ENCODE measurements at places on chromosomes 1 and 21.
A peak's percentile ranks its signal among the peaks of the same experiment; 100 is the strongest.

DNA sequence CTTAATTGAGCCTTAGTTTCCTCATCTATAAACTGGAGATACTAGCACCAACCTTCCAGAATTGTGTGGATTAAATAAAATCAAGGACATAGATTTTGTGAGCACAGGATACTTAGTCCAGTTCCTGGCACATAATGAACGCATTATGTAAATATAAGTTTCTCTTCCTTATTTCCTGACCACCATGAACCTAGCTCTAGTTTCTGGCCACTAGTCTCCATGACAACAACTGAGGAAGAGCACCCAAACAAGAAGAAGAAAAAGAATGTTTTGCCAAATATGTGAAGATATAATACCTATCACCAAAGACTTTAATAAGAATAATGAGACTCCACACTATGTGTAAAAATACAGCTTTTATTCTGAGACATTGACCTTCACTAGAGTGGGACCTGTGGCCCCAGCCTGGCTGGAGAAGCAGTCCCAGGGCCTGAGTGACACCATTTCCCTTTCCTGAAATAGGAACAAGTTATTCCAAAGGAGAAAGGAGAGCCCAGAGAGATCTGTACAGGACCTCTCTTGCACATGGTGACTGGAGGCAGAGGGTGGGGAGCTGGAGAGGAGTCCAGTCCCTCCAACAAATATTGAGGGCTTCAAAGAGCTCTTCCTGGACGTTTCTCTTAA lies 940 bp upstream of the USF1 start:
- DNase-seq, result no peak

- no peak for DNase-seq
These were observed 2.3 kb downstream of the VPS26C start for GRCh38 chr21:37264808-37265207.

GRCh38 chr1:22710701-22711049 lies at the start of gene EPHB2:
EPHB2 (plus strand) TSS chr1:22710839; CDS start chr1:22710983, 144 bp downstream.
- DNase-seq, result no peak

DNA sequence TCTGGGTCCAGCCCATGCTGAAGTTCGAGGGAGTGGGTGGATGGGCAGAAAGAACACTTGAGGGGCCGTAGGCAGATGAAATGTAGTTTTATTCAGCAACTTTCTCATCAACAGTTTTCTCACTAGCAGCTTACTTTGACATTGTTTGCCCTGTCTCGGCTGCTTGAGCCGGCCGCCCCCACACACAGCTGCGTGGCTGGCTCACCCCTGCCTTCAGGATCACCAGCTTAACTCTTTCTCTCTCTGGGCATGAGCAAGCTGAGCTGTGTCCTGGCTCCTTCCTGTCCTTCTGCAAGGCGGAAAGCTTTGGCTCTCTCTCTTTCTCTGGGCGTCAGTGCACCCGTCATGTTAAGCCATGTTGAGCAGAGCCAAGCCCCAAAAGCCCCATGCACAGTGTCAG lies 104.4 kb upstream of the GNG12 start:
- no peak for DNase-seq

GRCh38 chr1:94926915-94927404 lies at the start of gene CNN3:
CNN3 (minus strand) TSS chr1:94927110; CDS start chr1:94926894, 216 bp downstream.
- peak; percentile 52 for DNase-seq

- no peak for DNase-seq
These were observed 31.6 kb downstream of the PTGS2 start for GRCh38 chr1:186648613-186649012.

GRCh38 chr1:90198616-90199332 lies 203.9 kb downstream of the ZNF326 start:
- DNase-seq, result no peak

DNA sequence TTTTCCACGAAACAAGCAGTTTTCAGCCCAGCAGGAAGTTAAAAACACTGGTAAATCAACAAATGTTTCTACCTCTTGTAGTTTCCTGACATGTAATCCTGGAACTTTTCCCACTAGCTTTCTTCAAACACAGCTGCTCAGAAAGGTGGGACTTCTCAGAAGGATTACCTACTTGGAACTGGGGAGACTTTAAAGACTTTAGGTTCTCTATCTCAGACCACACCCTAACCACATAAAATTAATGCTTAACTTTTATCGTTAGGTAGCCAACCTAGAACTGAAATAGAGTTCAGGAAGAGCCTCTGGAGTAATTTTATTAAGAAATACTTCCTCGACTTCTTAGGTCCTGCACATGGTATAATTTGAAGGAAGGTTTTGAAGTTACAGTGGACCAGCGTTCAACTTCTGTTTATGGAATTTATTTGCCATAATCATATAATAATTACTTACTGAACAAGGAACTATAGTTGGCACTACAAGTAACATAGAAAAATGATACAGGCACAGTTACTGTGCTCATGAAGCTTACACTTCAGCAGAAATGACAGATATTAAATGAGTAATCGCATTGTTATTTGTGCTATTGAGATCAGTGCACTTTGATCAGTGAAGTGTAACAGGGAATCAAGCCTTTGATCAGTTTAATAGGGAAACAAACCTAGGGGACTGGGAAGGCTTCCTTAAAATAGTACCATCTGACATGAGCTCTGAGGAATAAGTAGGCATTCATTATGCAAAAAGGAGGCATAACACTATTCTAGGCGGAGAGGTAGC lies at the start of gene BCL2L15:
BCL2L15 (minus strand) TSS at position 180 of the 774 bp plus-strand sequence. CDS start 206 bp downstream, outside the sequence.
- no peak for DNase-seq

DNA sequence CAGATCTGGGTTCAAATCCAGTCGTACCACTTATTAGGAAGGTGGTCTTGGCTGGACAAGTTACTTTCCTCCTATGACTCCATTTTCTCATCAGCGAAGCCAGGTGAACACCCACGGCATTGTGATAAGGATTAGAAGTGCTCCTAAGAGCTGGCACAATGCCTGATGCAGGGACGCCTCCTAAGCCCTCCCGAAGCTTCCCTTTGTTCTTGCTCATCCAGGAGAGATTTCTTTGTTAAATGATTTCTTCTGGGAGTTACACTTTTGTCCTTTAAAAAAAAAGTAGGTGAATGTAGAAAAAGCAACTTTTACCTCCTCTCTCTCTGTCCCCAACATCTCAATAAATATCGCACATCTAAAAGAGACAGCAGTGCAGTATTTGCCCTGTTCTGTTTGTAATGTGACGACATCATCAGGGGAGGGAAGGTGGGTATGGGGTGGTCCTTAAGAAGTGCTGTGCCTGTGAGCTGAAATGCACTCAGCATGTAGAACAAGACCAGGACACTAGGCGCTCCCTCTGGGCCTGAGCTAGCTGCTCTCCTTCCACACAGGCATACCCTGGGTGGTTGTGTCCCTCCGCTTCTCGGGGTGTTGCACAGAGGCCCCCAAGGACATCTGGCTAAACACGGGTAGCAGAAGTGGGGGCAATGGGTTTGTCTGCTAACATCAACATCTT lies 43.9 kb downstream of the SUSD4 start:
- DNase-seq, result no peak

GRCh38 chr1:225770561-225771248 lies 6.9 kb upstream of the SRP9 start:
- no peak for DNase-seq

DNA sequence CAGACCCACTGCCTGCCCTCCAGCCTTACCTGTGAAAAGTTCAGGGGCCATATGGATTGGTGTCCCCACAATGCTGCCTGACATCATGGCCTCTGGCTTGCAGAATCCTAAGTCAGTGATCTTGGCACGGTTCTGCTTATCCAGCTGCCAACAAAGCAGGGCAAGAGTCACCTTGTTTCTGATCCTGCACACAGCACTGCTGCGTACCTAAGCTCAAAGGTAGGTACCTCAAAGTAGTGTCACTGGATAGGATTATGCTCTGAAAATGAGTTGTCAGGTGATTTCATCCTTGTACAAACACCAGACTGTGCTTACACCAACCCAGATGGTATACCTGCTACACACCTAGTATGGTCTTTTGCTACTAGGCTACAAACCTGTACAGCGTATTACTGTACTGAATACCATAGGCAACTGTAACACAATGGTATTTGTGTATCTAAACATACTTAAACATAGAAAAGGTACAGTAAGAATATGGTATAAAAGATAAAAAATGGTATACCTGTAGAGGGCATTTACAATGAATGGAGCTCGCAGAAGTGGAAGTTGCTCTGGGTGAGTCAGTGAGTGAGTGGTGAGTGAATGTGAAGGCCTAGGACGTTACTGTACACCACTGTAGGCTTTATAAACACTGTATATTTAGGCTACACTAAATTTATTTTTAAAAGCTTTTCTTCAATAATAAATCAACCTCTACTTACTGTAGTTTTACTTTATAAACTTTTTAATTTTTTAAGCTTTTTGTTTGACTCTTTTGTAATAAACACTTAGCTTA lies 29.1 kb upstream of the RBBP5 start:
- no peak for DNase-seq

- no peak for DNase-seq
These were observed 24.3 kb upstream of the CCDC190 start for GRCh38 chr1:162885265-162885664.

- DNase-seq, result no peak
These were observed 33.8 kb downstream of the HS2ST1 start for GRCh38 chr1:86948212-86948611.

DNA sequence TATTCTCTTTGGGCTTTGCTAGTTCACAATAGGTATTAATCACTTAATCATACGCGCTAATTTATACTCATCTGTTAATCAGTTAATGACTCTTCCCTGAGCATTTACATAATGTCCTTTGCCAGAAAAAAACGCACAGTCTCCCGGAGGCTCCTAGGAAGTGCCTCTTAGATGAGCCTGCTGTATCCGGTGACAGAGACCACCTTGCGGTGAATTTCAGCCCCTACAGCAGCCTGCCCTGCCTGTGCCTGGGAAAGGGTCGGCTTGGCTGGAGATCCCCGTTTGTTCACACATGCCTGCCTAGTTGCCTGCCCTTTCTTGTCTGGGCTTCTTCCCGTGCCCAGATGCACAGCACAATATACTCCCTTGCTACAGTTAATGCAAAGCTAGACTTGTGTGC lies 152.9 kb downstream of the ZBTB18 start:
- no peak for DNase-seq

- no peak for DNase-seq
These were observed 3.8 kb upstream of the PADI3 start for GRCh38 chr1:17244821-17245740.

DNA sequence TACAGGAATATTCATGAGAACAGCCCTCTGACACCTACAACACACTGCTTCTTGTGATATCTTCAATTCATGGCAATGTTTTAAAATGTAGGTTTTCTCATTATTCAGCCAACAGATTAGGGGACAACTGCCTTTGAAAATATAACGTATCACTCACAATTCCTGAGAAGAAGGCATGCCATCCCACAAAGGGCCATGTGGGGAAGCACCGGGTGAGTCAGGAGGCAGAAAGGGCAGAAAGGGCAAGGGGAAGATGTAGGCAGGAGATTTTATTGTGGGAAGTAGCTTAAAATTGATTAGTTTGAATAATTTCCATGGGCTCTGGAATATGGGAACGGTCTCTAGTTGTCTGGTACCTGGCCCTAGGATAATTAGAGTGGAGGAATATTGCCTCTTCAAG lies 165.7 kb downstream of the HHIPL2 start:
- no peak for DNase-seq

- no peak for DNase-seq
These were observed 11.4 kb upstream of the PRMT2 start for GRCh38 chr21:46624050-46624449.

GRCh38 chr1:177471244-177471643 lies 300.5 kb downstream of the BRINP2 start:
- no peak for DNase-seq

DNA sequence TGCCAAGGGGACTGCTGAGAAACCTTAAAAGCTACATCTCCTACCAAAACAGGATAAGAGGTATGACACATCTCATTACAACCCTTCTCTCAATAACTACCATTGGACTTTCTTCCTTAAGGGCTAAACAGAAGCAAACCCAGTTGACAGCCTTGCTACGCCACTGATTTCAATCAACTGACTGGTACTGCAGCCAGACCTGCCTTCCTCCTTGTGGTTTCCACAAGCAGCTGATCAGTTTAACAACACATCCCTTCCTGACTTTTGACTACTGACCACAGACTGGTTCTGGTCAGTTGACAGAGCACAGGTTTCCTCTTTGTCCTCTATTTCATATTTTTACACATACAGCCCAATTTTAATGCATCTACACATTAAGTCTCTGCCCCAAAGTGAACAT lies 108.8 kb downstream of the ADAMTS1 start:
- DNase-seq, result no peak

Data from cortex of kidney (tissue), 1 donor.